ENCODE measurements at places on chromosomes 13 and 19.

GRCh38 chr13:77353995-77354394, 27.1 kb upstream of the MYCBP2 start:
- no peak for DNase-seq

GRCh38 chr19:34960103-34960805, 3.8 kb downstream of the ZNF792 start:
- DNase-seq = no peak

DNA sequence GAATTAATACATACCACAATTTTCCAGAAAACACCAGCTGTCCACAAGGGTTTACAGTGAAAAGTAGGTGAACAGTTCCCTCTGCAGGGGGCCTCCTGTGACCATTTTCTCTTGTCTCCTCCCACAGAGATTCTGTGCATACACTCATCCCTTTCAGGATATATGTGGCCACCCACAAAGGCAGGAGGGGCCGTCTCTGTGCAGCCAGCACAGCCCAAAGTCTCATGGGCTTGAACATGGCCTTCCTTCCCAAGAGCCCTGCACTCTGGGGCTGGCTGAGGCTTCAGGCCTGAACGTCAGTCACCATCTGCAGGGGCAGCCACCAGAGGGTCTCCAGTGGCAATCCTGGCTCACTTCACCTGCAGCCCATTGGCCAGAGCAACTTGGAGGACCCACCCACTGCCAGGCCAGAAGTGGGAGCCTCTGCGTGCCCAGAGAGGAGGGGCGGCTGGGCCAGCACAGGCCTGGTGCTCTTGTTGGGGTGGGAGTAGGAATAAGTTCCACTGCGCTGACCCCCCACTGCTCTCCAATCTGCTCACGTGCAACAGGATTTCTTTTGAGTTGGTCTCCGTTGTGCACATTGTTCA, 25.1 kb downstream of the TMEM161A start:
- no peak for DNase-seq

GRCh38 chr19:27775395-27775794, 1437.6 kb downstream of the UQCRFS1 start:
- DNase-seq = no peak

DNA sequence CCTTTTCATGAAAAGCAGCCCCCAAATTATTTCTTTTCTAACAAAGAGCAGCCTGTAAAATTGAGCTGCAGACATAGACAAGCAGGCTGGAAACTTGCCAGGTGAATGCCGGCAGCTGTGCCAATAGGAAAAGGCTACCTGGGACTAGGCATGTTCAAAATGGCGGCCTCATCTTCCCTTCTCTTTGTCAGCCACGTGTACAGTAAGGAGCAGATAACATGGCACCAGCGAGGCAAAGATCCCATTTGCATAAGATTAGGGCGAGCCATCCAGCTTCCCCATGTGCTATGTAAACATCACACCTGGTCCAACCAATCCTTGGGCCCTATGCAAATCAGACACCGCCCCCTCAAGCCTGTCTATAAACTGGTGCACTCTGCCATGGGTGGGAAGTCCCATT, 31.2 kb upstream of the CACNA1A start:
- no peak for DNase-seq

DNA sequence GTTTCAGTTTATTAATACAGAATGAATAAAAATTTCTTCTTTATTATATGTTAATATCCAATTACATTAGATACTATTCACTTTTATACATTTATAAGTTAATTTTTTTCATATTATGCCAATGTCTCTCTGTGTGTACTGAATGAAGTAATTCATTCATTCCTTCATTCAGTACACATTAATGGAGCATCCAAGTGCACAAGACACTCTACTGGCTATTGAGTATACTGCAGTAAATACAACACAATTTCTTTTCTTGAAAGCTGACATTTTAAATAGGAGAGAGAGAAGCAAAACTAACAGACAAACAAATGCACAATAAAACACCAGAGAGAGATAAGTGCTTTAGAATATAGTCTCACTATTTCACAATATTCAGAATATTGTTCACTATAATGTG, 1038.3 kb upstream of the SPRY2 start:
- DNase-seq = no peak

DNA sequence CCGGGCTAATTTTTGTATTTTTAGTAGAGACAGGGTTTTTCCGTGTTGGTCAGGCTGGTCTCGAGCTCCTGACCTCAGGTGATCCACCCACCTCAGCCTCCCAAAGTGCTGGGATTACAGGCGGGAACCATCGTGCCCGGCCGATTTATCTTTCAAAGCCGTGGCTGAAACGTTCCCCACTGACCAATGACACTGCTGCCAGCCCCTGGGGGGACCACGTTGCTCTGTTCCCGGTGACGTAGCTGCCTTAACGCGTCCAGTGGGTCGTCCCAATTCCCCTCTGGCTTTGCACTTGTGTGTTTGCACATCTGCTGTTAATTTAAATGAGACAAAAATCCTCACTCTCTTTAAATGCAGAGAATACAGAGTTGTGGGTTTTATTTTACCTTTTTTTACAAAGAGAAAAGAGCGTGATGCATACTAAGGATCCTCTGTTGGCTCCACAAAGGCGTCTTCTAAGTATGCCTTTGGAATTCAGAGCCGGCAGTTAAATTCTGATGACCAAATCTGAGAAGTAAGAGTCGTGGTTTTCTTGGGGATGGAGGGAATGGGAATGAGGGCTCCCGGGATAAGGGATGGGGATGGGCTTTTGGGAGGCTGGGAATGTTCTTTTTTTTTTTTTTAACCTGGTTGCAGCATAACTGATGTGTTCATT, 18.6 kb upstream of the LMTK3 start:
- DNase-seq = no peak

GRCh38 chr19:51079481-51080110, 3.1 kb downstream of the KLK14 start:
- no peak for DNase-seq

DNA sequence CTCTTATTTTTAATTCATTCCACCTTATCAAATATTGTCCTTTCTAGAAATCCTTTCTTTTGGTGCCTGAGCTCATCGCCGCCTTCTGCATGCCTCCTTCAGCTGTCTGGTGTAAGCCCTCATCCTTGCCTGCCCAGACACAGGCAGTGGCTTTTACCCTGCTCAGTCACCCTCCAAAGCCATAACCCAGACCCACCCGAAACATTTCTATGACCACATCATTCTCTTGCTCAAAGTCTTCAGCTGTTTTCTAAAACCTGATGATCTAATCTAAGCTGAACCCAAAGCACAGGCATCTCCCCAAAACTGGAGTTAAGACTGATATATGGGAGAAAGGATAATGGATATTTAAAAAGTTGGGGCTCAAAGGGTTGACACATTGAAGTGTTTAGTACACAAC, 753.7 kb upstream of the SGCG start:
- no peak for DNase-seq

DNA sequence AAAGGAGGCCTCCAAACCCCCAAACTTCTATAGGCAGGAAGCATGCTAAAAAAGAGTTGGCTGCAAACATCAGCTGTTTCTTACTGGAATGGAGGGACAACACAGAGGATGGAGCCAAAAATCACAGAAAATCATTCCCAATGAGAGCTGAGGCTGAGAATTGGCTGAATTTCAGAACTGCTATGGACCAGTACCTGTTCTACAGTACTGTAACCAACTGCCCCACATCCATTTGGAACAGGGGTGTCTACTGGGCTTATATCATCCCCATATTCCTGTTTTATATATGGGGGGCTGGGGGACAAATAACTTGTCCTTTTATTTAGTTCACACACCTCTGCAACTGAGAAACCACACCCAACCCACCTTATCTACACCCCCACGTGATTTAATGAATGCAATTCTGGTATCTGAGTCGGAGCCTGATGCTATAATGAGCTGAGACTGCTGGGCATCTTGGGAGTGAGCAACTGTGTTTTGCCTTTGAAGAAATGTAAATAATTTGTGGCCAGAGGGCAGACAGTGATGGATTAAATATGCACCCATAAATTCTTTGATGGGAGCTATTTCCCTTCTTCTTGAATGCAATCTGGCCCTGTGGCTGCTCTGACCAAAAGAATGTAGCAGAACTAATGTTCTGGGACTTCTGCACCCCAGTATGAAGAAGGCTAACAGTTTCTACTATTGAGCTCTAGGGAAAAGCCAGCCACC, 82.6 kb downstream of the TBC1D4 start:
- no peak for DNase-seq

DNA sequence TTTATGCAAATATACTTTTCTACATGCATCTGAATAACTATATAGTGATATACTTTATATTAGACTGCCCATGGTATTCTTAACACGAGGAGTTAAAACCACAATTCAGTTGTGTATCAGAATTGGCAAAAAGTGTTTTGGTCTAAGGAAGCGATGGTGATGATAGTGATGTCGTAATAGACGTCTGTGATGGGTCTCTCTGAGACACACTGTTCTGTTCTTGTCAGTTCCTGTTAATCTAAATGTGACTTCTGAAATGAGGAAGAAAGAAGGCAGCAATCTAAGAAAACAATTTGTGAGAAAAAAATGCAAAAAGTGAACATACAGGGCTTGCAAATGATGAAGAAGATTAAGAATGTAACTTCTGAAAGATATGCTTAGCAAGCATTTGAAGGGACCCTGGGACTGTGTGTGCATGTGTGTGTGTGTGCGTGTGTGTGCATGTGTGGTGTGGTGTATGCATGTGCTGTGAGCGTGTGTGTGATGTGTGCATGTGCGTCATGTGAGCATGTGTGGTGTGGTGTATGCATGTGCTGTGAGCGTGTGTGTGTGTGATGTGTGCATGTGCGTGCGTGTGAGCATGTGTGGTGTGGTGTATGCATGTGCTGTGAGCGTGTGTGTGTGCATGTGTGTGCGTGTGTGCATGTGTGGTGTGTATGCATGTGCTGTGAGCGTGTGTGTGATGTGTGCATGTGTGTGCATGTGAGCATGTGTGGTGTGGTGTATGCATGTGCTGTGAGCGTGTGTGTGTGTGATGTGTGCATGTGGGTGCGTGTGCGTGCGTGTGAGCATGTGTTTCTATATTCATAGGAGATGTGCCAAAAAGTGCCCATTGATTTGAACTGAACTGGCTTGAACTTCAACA, 131.8 kb downstream of the IRS2 start:
- no peak for DNase-seq

DNA sequence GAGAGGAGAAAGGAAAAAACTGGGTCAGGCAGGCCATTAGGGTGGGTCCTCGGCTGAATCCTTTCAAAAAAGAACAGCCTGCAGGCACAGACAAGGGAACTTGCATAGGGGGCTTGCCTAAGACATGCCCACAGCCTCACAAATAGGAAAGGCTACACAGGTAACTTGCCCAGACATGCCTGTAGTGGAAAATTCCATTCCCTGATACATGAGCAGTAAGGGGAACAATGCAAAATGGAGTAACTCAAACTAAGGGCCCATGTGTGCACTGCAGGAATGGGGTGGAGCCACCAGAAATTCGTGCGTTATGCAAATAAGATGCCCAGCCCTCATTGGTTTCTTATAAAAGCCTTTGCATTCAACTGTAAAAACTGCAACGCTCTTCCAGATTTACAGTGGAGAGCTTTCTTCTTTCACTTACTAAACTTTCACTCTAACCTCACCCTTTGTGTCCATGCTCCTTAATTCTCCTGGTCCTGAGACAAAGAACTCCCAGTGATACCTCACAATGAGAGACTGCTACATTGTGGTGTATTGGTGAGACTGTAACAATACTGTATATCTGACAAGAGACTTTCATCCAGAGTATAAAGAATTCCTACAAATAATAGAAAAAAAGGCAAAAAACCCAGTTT, 59.5 kb upstream of the SLITRK1 start:
- DNase-seq = no peak

- DNase-seq = no peak
Measured at GRCh38 chr19:49056101-49056901, 1.2 kb downstream of the CGB7 start.

- no peak for DNase-seq
Measured at GRCh38 chr13:28356561-28357021, 138.3 kb downstream of the FLT1 start.

DNA sequence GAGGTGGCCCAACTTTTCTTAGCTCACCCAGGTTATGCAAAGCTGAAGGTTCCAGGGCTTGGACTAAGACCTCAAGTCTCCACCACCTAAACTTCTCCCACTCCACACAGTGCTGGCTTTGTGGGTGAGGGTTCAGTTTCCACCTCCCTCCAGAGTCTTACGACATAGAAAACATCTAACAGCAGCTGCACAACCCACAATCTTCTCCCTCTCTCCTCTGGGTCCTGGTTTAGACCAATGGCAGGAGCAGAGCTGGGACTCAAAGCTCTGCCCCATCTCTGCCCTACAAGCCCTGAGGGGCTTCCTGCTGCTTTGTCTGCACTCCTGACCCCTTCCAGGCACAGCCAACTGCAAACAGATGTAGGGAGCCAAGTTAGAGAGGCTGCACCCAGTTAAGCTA, 16.0 kb downstream of the IRGC start:
- no peak for DNase-seq

All from thymus (tissue), 14 donors.